Suppressor macrophage treated with lipopolysaccharide for 4 hours (primary cell): ENCODE measurements at places on chromosomes 6 and 20.

GRCh38 chr6:51303338-51303737, 484.7 kb downstream of the TFAP2B start:
- DNase-seq, result peak; percentile 63

DNA sequence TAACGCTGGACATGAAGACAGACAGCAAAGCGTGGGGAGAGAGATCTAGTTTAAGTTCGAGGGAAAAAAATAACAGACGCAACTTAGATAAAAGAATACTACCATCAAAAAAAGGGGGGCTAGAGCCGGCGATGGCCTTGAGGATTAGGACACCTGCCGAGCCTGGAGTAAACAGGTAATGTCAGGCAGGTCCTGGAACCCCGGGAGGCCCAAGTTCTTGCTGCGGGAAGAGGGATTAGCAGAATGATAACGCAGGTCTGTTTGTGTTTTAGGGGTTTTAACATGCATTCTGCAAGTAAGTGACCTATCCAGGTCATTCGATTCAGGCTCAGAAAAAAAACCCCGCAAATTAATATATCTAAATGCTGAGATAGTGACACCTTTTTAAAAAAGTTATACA, 754 bp upstream of the TMEM170B start:
- DNase-seq, result no peak

DNA sequence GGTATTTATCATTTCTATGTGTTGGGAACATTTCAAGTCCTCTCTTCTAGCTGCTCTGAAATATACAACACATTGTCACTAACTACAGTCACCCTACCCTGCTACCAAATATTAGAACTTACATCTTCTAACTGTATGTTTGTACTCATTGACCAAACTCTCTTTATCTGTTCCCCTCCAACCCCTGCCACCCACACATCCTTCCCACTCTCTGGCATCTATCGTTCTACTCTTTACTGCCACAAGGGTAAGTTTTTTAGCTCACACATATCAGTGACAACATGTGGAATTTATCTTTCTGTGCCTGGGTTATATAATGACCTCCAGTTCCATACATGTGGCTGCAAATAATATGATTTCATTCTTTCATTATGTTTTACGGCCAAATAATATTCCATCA, 171.9 kb downstream of the GMDS start:
- no peak for DNase-seq

DNA sequence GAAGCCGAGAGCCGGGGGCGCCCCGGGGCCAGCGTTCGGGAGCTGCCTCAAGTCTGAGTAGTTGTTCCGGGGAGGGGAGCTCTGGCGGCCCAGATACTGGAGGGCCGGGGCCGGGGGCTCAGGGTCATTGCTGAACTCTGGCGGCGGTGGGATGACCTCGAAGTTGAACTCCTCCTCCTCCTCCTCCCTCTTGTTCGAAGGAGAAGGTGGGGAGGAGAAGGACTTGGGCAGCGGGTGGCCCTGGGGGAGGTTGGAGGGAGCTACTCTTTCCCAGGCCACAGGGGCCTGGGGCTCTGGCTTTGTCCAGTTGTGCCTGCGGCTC, 37.7 kb downstream of the C6orf132 start:
- DNase-seq, result no peak

DNA sequence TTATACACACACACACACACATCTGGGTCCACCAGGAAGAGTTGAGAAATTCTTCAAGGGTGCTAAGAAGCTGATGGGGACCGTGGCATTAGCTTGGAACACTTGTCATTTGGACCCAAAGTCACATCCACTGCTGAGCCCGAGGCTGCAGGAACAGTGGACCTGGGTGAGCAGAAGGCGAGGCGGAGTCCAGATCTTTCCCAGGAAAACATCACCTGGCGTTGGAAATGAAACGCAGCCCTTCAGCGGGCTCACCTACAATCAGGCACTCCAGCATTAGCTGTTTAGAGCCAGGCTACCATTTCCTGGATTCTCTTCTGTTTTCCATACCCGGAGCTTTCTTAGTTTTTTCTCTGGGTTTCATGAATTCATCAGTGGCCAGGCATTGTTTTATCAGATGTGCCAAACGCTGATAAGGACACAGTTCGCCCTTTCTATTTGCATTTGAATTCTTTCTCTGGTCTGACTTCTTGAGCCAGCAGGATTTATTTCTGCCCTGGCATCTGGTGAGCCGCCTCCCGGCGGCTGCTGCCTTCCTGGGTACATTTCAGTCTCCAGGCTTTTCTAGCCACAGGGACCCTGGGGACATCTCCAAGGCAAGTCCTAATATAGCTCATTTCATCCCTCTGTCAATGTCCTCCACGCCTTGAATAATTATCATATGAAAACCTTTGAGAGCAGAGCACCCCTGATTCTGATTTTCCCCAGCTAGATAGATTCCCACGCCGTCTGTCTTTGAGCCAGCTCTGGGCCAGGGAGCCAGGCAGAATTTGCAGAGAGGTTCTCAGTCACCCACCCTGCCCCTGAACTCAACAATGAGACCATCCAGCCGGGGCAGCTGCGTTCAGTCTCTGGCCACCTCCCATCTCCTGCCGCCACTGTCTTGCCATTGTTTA, 170.9 kb downstream of the TTLL2 start:
- no peak for DNase-seq

GRCh38 chr20:58014628-58015315, 213.7 kb downstream of the ANKRD60 start:
- DNase-seq, result no peak

- DNase-seq, result peak; percentile 2
Measured at GRCh38 chr6:131400054-131400778, 172.8 kb upstream of the ARG1 start.

- DNase-seq, result peak; percentile 65
Measured at GRCh38 chr6:113774127-113774825, 82.9 kb upstream of the MARCKS start.

GRCh38 chr6:88137915-88138314, 28.2 kb downstream of the CNR1 start:
- no peak for DNase-seq

DNA sequence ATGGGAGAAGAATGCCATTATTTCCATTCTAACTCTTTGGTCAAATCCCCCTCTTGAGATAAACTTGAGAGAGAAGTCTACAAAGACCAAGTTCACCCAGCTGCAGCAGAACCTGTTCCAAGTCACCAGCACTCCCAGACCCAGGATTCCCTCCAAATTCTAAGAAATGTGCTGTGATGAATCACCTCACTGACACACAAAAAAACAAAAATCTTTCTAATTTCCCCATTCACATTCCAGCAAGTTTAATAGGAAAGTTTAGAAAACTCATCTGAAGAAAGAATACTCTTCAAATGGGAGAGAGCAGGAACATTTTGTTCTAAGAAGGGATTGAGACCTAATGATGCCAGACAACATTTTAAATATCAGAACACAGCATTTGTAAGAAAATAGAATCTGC, 213.6 kb upstream of the PLCB4 start:
- no peak for DNase-seq
